SK-N-SH (cell line): ENCODE measurements at places on chromosomes 2 and 18. TPM values are rescaled to one million over a fixed set of nuclear protein-coding genes. Genes with fewer than 3 reads are reported as not detected.

DNA sequence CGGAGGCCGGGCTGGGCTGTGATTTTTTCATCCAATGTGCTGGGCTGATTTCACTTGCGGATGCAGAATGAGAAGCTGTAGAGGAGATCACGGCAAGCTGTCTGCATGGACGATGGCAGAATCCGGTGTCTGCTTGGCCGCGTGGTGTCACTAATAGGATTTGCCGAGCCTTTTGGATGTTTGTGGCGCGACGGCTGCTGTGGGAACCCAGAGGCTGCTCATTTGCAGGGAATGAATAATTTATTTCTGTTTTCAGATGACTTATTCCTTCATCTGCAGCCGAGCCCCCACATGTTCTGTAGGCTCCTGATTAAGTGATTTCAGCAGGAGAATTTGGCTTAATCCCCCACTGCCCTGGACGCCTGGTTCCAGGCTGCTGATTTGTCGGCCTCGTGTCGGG lies 62.6 kb downstream of the ODC1 start:
- no peak for DNase-seq

- DNase-seq: no peak
These were observed 27.7 kb downstream of the KLHL29 start for GRCh38 chr2:23412556-23413155.

DNA sequence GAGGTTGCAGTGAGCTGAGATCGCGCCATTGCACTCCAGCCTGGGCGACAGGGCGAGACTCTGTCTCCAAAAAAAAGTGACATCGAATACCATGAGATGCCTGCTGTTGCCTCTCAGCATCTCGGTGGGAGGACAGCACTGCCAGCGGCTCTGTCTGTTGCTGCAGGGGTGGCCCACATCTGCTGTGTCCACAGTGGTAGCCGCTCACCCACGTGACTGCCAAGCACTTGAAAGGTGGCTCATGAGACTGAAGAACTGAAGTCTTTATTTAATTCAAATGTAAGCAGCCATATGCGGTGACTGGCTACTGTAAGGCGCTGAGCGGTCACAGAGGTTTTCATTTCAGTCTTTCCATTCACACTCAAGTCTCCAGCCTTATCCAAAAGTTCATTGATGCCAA lies 25.8 kb downstream of the IMPA2 start:
- no peak for DNase-seq

The MYO5B gene
- 1.2 and 1.3 TPM in 2 replicates for polyA plus RNA-seq

The GRP gene
- 2.5 and 2.8 TPM in 2 replicates for polyA plus RNA-seq

DNA sequence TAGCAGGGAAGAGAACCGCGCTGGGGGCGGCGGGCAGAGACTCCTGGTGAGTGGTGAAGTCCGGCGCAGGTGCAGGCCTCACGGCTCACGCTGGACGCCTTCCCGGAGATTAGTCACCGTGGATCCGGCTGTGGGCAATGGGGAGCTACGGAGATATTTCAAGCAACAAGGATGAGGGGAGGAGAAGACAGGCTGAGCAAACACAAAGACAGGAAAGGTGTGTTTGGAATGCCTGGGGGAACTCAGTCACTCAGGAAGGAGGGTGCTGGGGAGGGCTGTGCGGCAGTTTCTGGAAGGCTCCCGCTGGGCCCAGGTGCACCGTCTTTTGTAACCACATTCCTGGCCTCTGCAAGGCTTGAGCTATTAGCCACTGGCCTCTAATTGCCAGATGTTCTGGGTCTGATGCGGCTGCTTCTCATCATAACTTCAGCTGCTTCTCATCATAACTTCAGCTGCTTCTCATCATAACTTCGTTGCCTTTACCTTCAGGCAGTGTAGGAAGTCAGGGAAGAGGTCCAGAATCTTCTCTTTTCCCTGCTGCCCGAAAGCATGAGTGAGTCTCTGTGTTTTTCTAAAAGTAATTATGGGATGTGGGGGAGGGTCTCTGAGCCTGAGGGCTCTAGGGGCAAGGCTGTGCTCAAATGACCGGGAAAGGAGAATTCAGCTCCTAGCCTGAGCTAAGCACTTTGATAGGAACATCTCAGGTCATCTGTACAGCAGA lies 118.9 kb downstream of the PXDN start:
- peak; percentile 79 for DNase-seq

GRCh38 chr18:3967359-3968180 lies 487.5 kb downstream of the DLGAP1 start:
- no peak for DNase-seq

- DNase-seq: no peak
These were observed 103.6 kb upstream of the LYPD6 start for GRCh38 chr2:149226790-149227189.

The RNF152 gene
- 6.6 and 7.9 TPM in 2 replicates for polyA plus RNA-seq

The TRIP12 gene
- polyA plus RNA-seq: 30.3 and 47.5 TPM in 2 replicates

DNA sequence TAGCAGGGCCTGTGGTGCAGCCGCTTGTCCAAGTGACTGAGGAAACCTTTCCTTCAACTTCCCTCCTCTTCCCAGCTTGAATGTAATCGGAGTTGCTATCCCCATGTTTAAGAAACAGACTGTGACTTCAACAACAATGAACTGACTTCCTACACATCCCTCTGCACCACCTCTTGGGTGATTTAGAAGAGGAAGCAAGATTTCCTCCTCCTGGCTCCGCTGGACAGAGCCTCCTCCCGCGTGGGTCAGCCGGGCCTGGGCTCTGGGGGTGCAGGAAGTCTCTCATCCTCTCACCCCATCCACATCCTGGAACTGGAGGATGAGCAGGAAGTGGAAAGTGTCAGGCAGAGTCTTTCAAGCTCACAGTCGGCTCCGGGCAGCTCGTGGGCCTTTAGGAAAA lies 84.3 kb downstream of the GATA6 start:
- no peak for DNase-seq

The GPR39 gene
- 2.1 and 2.3 TPM in 2 replicates for polyA plus RNA-seq

- DNase-seq: no peak
These were observed 55.9 kb upstream of the CTLA4 start for GRCh38 chr2:203811491-203812221.

DNA sequence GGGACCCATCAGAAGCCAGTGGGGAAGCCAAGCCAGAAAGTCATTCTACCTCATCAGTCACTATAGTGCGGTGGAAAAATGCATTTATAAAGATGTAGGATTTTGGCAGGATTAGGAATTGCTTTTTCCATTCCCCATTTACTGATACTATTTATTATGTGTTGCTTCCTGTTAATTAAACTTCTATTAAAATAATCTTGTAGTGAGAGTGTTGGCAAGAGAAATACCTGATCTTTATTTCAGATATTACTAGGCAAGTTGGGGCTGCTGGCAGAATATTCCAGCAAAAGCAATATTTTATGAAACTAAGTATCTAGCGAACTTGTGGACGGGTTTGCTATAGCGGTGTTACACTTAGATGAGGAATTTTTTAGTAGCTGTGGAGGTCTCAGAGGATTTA lies 23.9 kb upstream of the CDC42EP3 start:
- no peak for DNase-seq

DNA sequence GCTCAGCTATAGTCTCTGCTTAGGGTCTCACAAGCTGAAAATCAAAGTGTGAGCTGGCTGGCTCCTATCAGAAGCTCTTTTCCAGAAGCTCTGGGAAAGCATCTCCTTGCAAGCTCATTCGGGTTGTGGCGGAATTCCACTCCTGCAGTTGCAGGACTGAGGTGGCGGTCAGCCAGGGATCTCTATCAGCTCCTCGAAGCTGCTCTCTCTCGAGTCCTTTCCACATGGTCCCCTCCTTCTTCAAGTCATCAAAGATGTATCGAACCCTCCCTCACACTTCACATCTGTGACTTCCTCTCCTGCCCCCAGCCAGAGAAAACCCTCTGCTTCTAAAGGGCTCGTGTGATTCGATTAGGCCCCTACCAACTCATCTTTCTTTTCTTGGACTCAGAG lies 141.7 kb downstream of the ZFP36L2 start:
- DNase-seq: no peak

DNA sequence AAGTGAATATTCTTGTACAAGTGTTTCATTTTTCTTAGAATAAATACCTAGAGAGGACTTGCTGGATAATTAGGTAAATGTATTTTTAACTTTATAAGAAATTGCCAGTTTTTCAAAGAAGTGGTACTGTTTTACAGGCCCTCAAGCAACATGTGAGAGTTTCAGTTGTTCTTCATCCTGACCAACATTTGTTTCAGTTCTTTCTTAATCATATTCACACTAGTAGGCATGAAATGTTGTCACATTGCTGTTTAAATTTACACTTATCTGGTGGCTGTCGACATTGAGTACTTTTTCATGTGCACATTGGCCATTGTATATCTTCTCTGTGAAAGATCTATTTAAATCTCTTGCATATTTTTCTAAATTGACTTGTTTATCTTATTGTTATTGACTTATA lies 178.1 kb downstream of the ACOXL start:
- DNase-seq: no peak
